Esophagus squamous epithelium (tissue), 5 donors: ENCODE measurements at places on chromosomes 2 and 18.

GRCh38 chr2:173982182-173982714 is 17.1 kb upstream of the SP3 start:
- no peak for DNase-seq

GRCh38 chr2:216082805-216083204 is 1.1 kb downstream of the TMEM169 start:
- DNase-seq: no peak

GRCh38 chr18:31513189-31513935 is 15.4 kb downstream of the DSG2 start:
- DNase-seq: no peak

DNA sequence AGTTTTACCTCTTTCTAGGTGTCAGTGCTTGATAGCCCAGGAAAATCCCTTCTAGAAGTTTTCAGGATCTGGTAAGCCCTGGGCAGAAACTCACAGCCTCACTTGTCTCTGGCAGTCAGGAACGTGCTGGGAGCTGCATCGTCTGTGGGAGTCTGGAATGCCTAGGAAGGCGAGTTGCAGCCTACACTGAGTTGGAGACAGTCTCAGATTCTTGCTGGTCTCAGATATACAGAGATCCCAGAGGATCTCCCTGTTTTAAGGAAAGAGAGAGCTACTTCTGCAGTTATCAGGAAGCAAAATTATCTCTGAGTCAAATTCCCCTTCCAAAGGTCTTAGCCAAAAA is 104.4 kb upstream of the CDC42EP3 start:
- DNase-seq: no peak

- DNase-seq: no peak
Observed at GRCh38 chr18:77022556-77022955, 110.0 kb downstream of the MBP start.

DNA sequence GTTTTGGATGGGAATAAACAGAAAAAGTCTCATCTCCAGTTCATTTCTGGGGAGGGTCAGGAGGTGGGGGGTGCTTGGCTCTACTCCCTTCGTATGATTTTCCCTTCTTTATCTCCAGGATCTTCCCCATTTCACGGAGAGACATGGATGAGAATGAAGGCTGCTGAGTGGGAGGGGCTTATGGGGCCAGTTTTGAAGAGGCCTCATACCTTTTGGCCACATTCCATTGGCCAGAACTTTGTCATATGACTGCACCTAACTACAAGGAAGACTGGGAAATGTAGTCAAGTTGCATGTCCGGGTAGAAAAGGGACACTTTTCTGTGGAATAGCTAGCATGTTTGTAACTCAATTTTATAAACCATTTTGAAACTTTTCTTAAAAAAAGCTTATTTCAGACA is 117.6 kb downstream of the NEDD4L start:
- DNase-seq: no peak

DNA sequence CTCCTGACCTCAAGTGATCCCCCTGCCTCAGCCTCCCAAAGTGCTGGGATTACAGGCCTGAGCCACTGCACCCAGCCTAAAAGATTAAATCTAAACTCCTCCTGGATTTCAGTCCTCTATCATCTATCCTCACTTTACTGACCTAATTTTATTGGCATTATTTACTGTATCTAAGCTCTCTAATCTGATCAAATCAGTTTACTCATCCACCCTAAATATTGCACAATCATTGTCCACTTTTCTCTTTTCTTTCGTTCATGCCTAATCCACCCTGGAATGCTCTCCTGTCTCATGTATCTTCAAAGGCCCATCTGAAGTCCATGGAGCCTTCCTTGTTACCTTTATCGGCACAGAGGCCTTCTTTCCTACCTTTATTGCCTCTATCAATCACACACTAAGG is 31.6 kb upstream of the GPR155 start:
- DNase-seq: no peak

GRCh38 chr2:224948859-224949258 is 93.4 kb downstream of the DOCK10 start:
- DNase-seq: no peak

GRCh38 chr2:240672076-240672700 is 10.5 kb downstream of the AQP12B start:
- no peak for DNase-seq

DNA sequence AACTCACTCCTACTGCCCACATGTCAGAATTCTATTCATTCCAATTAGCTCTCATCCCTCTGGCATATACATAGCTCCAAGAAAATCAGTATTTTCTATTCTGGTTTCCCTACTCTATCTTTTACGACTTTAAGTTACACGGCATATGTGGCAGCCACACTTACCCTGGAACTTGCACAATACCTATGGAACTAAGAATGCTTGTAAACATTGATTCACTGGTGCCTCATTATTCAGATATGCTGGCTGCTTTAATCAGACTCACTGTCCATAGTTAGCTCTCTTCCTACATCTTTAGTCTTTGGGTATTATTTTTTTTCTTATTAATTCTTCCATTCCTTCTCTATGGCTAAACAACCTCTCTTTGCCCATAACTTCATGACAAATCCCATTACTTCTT is 1519.9 kb upstream of the ACVR2A start:
- no peak for DNase-seq

GRCh38 chr18:45826084-45826483 is 609 bp downstream of the SIGLEC15 start:
- DNase-seq: no peak

DNA sequence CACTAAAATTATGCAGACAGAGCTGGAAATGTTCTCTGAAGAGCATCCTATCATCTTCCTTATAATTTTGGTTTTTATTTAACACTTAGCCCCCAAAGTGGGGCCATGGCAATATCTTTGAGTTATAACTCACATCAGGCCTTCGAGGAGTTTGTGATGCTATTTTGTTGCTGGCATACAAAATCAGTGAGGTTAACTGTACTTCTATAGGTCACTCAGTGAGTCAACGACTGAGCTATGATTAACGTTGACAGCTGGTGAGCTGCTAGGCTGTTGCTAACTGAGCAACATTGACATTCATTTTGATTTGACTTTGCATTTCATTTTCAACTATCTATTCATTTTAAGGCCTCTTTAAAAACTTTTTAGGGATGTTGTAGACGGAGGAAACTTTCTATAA is 50.0 kb downstream of the GPD2 start:
- no peak for DNase-seq
